ENCODE measurements at places on chromosomes 16 and 17.

GRCh38 chr17:11467639-11468038, 130.6 kb upstream of the DNAH9 start:
- no peak for DNase-seq

DNA sequence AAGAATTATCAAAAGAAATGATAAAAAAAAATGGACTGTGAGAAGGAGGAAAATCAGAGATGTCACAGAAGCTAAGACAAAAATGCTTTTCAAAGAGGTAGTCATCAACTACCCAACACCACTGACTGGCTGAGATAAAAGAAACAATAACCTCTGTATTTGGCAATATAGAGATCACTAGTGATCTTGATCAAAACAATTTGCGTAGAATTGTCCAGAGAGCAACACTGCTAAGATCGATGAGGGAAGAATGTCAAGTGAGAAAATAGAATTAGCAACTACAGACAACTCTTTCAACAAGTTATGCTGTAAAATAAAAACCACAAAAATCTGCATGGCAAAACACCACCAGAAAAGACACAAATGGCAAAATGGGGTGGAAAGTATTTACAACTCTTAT, 66.0 kb downstream of the BRIP1 start:
- no peak for DNase-seq

GRCh38 chr17:19876529-19877161, 8.9 kb upstream of the ULK2 start:
- no peak for DNase-seq

GRCh38 chr17:48494335-48494734, 36.5 kb downstream of the HOXB1 start:
- peak; percentile 49 for DNase-seq

GRCh38 chr17:18278867-18279266, 18.4 kb downstream of the MIEF2 start:
- peak; percentile 85 for DNase-seq

GRCh38 chr17:78375401-78376151, 2.9 kb upstream of the PGS1 start:
- peak; percentile 97 for DNase-seq

DNA sequence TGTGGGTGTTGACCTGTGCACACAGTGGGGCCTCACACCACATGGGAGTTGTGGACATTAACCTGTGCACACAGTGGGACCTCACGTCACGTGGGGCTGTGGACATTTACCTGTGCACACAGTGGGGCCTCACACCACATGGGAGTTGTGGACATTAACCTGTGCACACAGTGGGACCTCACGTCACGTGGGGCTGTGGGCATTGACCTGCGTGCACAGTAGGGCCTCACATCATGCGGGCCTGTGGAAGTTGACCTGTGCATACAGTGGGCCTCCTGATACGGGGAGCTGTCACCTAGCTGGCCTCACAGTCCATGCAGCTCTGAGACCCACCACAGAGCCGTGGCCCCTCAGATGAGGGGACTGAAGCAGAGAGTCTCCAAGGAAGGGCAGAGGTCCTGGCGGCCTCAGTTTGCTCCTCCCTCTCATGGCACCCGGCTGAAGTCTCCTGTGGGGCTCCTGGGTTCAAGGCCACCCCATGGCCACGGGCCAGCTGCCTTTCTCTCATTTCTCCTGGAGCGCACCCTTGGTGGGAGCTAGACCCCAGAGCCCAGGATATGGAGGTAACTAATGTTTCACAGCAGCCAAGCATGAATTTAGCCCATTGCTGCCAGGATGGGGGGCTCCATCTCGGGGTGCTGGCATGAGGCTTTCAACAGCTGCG, 21.0 kb downstream of the CACNA1H start:
- no peak for DNase-seq

- DNase-seq: peak; percentile 66
These were observed 148.0 kb upstream of the TNRC6C start for GRCh38 chr17:77810536-77810935.

DNA sequence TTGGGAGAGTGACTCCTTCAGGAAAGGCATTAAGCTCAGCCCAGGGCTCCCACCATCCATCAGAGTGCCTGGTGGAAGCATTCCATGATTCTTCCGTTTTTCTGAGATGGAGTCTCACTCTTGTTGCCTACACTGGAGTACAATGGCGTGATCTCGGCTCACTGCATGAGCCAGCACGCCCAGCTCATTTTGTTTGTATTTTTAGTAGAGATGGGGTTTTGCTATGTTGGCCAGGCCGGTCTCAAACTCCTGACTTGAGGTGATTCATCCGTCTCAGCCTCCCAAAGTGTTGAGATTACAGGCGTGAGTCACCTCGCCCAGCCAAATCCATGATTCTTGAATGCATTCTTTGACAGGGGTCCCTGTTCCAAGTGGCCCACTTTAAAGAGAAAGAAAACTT, 23.1 kb downstream of the MIS12 start:
- peak; percentile 77 for DNase-seq

DNA sequence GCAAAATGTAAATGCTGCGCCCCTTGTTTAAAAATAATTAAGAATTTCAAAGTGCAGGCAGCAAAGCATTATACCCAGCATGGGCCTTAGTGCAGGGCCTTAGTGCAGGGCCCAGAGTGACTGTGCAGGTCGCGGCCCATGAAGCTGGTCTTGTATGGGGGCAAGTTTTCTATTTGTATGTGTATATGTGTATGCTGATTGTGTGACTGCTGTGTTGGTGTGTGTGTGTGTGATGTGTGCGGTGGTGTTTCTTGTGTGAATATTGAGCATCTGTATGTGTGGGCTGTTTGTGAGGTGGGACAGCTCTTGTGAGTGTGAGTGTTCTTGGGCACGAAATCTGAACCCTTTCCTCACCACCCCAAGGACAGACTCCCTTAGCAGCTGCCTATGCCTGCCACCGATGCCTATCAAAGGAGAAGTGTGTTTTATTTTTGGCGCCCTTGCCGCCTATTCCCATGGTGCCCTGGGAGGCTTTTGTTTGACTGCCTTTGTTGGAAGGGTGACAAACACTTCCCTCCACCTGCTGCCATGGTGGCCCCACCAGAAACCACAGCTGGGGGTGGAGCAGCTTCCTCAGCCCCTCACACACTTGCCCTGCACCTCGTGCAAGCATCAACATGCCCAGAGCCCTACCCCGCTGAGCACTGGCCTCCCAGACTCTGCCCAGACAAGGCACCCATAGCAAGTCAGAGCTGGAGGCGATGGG, 18.0 kb downstream of the CCR7 start:
- no peak for DNase-seq

DNA sequence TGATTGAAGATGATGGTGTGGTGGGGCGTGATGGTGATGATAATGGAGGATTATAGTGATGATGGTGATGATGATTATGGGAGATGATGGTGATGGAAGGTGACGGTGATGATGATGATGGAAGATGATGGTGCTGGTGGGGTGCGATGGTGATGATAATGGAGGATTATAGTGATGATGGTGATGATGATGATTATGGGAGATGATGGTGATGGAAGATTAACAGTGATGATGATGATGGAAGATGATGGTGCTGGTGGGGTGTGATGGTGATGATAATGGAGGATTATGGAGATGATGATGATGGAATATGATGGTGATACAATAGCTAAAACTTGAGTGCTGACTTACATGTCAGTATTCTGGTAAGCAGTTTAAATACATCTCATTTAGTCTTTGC, 391.0 kb upstream of the EEF2KMT start:
- no peak for DNase-seq

- no peak for DNase-seq
These were observed 17.1 kb upstream of the CORO1A start for GRCh38 chr16:30166202-30166902.

- DNase-seq: peak; percentile 48
These were observed 4.5 kb downstream of the RMI2 start for GRCh38 chr16:11349599-11350276.

DNA sequence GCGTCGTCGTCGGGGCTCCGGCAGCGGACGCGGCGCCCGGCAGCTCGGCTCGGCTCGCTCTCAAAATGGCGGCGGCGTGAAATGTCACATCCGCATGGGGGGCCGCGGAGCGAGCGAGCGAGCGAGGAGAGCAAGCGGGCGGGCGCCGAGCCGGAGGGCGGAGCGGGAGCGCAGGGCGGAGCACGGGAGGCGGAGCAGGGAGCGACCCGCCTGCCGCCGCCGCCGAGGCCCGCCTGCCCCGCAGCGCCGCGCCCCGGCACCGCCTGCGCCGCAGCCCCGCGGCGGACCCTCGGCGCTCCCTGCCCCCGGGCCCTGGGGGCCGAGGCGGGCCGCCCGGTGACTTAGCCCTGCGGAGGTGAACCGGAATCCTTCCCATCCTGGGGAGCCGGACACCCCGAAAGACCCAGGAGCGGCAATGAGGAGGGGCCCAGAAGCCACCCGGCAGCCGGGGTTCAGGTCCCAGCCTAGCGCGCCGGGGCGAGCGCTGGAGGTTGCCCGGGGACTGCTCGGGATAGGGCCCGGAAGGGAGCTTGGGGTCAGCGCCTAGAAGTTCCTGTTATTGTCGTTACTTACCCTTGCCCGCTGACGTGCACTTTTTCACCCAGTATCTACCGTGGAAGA, at the start of gene USP7:
USP7 (minus strand) TSS at position 86 of the 621 bp plus-strand sequence. CDS start 621 bp downstream, outside the sequence.
- DNase-seq: peak; percentile 92

- no peak for DNase-seq
These were observed 160.6 kb downstream of the CYLD start for GRCh38 chr16:50902457-50902856.

DNA sequence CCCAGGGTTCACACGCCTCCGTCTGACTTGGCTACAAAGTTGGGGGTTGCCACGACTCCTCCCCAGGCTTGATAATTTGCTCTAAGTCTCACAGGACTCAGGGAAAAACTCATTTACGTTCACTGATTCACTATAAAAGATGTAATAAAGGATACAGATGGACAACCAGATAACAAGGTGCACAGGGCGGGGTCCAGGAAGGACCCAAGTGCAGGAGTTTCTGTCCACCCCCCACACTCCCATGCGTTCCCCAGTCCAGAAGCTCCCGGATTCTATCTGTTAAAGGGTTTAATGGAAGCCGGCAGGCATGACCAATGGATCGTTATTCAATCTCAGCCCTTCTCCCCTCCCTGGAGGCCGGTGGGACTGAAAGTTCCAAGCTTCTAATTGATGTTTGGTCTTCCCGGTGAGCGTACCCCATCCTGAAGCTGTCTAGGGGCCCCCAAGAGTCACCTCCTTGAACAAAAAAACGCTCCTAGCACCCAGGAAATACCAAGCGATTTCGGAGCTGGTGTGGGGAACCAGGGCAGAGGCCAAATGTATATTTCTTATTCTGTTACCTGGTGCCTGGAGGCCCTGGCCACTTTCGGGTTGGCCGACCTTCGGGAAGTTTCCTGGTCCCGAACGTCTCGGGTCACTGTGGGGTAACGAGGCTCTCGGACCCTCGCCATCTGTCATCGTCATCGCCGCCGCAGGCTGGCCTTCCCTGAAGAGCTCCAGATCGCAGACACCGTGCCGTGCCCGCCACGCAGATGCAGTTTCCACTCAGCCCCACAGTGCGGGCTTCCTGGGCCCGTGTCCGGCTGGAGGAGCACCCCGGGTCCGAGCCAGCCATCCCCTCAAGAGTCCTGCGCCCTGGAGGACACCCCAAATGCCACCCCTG, 13.5 kb upstream of the METRNL start:
- DNase-seq: no peak

- DNase-seq: no peak
These were observed 206.3 kb upstream of the FOXF1 start for GRCh38 chr16:86303787-86304678.

DNA sequence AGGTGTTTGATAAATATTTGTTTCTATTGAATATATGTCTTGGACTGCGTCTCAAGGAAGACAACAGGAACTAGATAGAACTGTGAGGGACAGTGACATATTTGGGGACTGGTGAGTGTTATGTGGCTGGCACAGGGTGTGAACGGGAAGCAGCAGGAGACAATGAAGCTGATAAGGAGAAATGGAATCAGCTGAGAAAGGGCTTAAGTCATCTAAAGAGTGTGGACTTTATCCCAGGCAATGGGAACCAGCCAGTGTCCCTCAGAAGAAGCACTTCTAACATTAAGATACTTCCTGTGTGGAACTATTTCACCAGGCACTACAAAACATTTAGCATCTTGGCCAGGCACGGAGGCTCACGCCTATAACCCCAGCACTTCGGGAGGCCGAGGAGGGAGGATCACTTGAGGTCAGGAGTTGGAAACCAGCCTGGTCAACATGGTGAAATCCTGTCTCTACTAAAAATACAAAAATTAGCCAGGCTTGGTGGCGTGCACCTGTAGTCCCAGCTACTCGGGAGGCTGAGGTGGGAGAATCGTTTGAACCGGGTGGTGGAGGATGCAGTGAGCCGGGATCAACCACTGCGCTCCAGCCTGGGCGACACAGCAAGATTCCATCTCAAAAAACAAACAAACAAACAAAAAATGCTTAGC, 41.2 kb downstream of the ARHGAP17 start:
- no peak for DNase-seq

GRCh38 chr16:50036426-50036825, 11.4 kb downstream of the CNEP1R1 start:
- no peak for DNase-seq

GRCh38 chr16:55736671-55737070, 80.9 kb downstream of the SLC6A2 start:
- no peak for DNase-seq

DNA sequence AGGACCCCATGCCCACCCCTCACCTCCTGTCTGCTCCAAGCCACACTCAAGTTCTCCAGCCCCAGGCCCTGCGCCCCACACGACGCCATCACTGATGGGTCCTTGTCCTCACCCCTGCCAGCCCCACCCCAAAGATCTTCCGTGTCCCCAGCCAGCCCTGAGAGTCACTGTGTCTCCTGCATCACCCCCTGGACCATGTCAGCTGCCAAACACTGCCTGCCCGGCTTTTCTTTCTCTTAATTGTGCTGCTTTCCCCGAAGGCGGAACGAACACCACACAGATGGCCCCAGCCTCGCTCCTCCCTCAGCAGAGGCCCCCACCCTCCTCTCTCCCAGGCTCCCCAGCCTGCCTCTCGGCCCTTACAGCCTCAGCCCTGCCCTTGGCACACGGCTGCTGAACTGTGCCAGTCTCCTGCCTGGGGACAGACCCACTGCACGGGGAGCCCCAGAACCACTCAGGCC, 4.8 kb upstream of the GAA start:
- DNase-seq: no peak

- DNase-seq: peak; percentile 40
These were observed 96.8 kb downstream of the BRIP1 start for GRCh38 chr17:61766520-61766919.

GRCh38 chr16:3825103-3825502, 55.4 kb downstream of the CREBBP start:
- peak; percentile 69 for DNase-seq

DNA sequence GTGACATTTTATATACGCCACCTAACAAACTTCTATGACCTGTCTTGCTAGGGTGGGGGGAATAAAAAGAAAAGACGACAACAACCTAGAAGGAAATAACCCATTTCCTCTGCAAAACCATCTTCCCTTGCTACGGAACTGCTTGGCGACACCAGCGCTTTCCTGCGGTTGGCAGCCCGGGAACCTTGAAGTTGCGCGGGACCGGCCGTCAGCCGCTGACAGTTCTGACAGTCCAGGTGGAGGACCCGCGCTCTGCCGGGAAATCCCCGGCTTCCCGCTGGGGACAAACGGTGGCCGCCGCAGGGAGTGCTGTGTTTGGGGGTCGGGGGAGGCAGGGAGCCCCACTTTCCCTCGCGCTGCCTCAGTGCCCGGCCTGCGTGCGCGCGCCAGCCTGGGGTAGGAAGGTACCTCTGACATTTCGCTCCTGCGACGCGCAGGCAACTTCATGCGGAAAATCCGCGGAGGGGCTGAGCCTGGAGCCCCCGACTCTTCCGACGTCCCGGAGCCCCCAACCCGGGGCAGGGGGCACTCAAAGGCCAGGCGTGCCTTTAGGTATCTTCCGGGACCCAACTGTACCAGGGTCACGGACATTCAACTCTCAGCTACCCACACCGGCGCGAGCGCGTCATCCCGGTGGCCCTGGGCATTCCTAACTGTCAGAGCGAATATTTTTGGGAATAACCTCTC, 516 bp downstream of the SLC16A6 start:
- DNase-seq: no peak
